ENCODE measurements at places on chromosomes 7 and 10. TPM values are rescaled to one million over a fixed set of nuclear protein-coding genes. Genes with fewer than 3 reads are reported as not detected.

The KNDC1 gene
- not detected for total RNA-seq

GRCh38 chr10:26242706-26243350, 26.3 kb downstream of the GAD2 start:
- no peaks in the 10 kb centered on the region for H3K4me1 ChIP-seq
- no peak for DNase-seq
- H3K27ac ChIP-seq: no peak overlapping the region
- H3K4me3 ChIP-seq: no peak overlapping the region
- no peaks in the 10 kb centered on the region for H3K36me3 ChIP-seq
- peaks cover 3% of the 10 kb centered on the region for H3K27me3 ChIP-seq

The CALHM1 gene
- 0.41 TPM for total RNA-seq

- H3K27me3 ChIP-seq: no peaks in the 10 kb centered on the region
- no peak overlapping the region for H3K27ac ChIP-seq
- no peaks in the 10 kb centered on the region for H3K36me3 ChIP-seq
- no peaks in the 10 kb centered on the region for H3K4me1 ChIP-seq
- H3K4me3 ChIP-seq: no peak overlapping the region
These were observed 706.7 kb downstream of the PCDH15 start for GRCh38 chr10:54094321-54094720.

- no peak overlapping the region for H3K27ac ChIP-seq
- no peaks in the 10 kb centered on the region for H3K27me3 ChIP-seq
- DNase-seq: no peak
- H3K4me3 ChIP-seq: no peak overlapping the region
- no peaks in the 10 kb centered on the region for H3K36me3 ChIP-seq
These were observed 96.0 kb downstream of the MTERF1 start for GRCh38 chr7:91784469-91784868.

The PON3 gene
- not detected for total RNA-seq

DNA sequence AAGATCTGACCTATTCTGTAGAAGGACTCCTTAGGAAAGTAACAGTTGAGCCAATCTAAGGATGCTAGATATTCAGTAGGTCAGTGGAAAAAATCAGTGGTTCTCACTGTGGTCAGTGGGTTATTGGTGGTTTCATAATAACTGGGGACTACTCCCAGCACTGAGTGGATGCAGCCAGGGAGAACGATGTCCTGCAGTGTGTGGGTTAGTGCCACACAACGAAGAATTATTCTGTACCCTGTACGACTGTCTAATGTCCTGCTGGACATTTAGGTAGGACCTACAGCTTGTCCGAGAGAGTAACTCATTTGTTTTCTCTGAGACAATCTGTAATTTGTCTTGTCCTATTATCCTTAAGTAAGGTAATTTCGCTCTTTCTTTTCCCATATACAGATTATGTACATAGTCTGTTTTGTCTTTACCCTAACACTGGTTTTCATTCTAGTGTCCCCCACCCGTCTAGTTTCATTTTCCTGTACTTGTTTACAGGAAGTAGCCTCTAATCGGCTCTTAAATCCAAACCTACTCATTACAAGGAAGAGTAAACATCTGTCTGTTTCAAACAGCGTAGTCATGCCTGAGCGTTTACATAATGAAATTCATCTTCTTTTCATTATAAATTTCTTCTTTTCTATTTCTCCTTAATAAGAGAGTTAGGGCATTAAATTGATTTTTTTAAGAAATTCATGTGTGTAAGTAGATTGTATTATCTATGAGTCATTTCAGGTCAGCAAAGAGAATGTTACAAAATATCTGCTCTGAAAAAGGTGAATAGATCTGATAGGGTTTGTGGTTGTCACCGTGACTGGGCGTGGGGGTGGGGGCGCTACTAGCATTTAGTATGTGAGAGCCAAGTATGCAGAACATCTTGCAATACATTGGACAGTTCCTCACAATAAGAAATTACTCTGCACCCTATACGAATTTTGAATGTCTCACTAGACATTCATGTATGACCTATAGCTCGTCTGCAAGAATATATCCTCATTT, 8.3 kb upstream of the ZC3HAV1L start:
- H3K4me1 ChIP-seq: peaks cover 33% of the 10 kb centered on the region
- H3K27ac ChIP-seq: peak overlapping the region; percentile 70
- no peak for DNase-seq
- no peak overlapping the region for H3K4me3 ChIP-seq

- H3K36me3 ChIP-seq: no peaks in the 10 kb centered on the region
- DNase-seq: peak; percentile 42
- H3K27me3 ChIP-seq: no peaks in the 10 kb centered on the region
- H3K27ac ChIP-seq: no peak overlapping the region
These were observed 38.8 kb upstream of the ZNF365 start for GRCh38 chr10:62335326-62335725.

DNA sequence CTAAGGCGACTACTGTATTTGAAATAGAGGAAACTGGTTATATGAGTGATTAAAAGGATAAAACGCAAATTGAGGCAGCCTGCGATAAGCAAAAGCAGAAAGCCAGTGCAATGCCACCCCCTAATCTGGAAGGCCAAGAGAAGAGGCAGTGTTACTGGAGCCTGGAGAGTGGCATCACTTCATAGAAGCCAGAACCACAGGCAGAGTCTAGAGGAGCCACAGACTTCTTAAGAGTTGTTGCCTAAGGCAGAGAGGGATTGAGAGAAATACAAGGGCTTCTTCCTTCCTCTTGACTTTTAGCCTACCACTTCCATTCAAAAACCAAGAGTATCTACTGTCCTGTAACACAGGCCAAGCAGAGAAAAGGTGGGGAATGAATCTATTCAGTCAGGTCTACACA, 94.9 kb upstream of the SKAP2 start:
- no peaks in the 10 kb centered on the region for H3K27me3 ChIP-seq
- no peaks in the 10 kb centered on the region for H3K36me3 ChIP-seq
- no peak for DNase-seq
- H3K4me3 ChIP-seq: no peak overlapping the region
- H3K27ac ChIP-seq: no peak overlapping the region

- H3K4me3 ChIP-seq: no peak overlapping the region
- no peak for DNase-seq
- no peak overlapping the region for H3K27ac ChIP-seq
- no peaks in the 10 kb centered on the region for H3K4me1 ChIP-seq
- H3K36me3 ChIP-seq: no peaks in the 10 kb centered on the region
- H3K27me3 ChIP-seq: no peaks in the 10 kb centered on the region
These were observed 86.1 kb upstream of the PPP2R2D start for GRCh38 chr10:131814567-131815265.

The EEPD1 gene
- total RNA-seq: 4.1 TPM

- H3K27ac ChIP-seq: peak overlapping the region; percentile 52
- no peaks in the 10 kb centered on the region for H3K27me3 ChIP-seq
- H3K4me1 ChIP-seq: peaks cover 24% of the 10 kb centered on the region
- no peak overlapping the region for H3K4me3 ChIP-seq
- no peak for DNase-seq
These were observed 147.6 kb upstream of the TMEM168 start for GRCh38 chr7:112937651-112938415.

DNA sequence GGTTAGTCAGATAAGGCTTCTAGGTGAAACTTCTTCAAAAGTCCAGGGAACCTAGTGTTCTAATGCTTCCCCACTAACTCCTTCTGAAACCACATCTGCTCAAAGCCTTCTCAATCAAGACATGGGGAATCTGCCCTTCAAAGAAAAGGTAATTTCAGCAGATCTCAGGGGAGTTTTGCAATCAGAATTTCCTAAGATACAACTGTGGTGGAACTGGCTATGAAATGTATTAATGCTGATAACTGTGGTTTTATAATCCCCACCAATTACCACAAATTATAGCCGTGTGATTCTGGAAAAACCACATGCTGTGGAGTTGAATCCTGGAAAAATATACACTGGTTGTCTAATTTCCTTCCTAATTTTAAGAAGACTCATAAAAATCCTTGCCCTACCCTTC, 233.8 kb downstream of the SORCS1 start:
- H3K27me3 ChIP-seq: no peaks in the 10 kb centered on the region
- H3K36me3 ChIP-seq: no peaks in the 10 kb centered on the region
- no peak for DNase-seq
- peaks cover 9% of the 10 kb centered on the region for H3K4me1 ChIP-seq
- no peak overlapping the region for H3K4me3 ChIP-seq

- no peaks in the 10 kb centered on the region for H3K4me1 ChIP-seq
- no peaks in the 10 kb centered on the region for H3K27me3 ChIP-seq
- H3K4me3 ChIP-seq: no peak overlapping the region
- no peaks in the 10 kb centered on the region for H3K36me3 ChIP-seq
These were observed 37.2 kb upstream of the ZNF107 start for GRCh38 chr7:64628721-64629120.

DNA sequence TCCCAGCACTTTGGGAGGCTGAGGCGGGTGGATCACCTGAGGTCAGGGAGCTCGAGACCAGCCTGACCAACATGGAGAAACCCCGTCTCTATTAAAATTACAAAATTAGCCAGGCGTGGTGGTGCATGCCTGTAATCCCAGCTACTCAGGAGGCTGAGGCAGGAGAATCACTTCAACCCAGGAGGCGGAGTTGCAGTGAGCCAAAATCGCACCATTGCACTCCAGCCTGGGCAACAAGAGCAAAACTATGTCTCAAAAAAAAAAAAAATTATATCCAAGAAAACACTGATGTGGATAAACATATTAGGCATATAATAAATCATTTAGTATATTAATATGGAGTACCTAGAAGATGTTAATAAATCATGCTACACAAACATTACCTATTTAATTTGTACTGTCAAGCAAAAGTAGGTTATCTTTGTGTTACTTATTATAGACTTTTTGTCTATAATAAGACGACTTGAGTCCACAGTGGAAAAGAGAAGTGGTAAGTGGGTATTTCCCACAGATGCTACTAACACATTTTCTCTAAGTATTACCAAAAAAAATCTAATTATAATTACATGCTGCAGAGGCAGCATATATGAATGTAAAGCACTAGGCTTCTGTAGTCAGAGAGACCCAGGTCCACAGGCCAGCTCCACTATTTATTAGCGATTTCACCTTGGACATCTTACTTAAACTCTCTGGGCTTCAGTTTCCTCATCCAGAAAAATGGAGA, 34.5 kb downstream of the DNMBP start:
- no peaks in the 10 kb centered on the region for H3K27me3 ChIP-seq
- DNase-seq: peak; percentile 60
- no peaks in the 10 kb centered on the region for H3K36me3 ChIP-seq
